ENCODE measurements at places on chromosomes 13 and 19.
A peak's percentile ranks its signal among the peaks of the same experiment; 100 is the strongest.

GRCh38 chr13:85367887-85368286, 431.3 kb downstream of the SLITRK6 start:
- no peak for DNase-seq

DNA sequence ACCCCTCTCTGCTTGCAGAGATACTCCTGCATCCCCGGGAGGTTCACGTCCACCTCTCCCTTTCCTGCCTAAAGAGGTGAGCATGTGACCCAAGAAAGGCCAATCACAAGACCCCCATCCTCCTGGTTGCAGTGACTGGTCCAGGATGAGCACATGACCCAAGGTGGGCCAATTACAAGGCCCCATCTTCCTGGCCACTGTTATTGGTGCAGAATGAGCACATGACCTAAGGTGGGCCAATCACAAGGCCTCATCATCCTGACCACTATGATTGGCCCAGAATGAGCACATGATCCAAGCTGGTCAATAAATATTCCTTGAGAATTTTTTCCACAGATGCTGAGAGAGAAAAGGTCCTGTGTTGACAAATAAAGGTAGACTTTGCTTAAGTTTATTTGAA, 350.7 kb downstream of the EFNB2 start:
- no peak for DNase-seq

GRCh38 chr13:69951412-69951811, 156.2 kb upstream of the ATXN8OS start:
- no peak for DNase-seq

GRCh38 chr19:55488986-55489710, 912 bp downstream of the SSC5D start:
- no peak for DNase-seq

GRCh38 chr19:31499281-31500196, 150.3 kb upstream of the TSHZ3 start:
- no peak for DNase-seq

- DNase-seq = no peak
Observed at GRCh38 chr13:89363144-89363543, 1692.0 kb downstream of the SLITRK5 start.

DNA sequence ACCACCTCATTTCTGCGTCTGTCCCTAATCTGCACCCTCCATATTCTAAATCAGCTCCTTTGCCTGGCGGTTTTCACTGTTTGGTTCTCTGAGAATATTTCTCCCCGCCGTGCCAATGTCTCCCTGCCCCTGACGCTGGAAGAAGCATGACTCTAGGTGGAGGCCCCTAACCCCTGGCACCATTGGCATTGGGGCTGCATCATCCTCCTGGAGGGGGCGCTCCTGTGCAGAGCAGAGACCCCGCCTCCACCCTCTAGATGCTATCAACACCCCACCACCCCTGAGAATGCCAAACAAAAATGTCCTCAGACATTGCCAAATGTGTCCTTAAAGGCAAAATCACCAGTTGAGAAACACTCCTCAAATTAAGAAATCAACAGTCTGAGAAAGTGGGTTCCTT, 6.5 kb downstream of the ZSCAN5B start:
- DNase-seq = no peak

DNA sequence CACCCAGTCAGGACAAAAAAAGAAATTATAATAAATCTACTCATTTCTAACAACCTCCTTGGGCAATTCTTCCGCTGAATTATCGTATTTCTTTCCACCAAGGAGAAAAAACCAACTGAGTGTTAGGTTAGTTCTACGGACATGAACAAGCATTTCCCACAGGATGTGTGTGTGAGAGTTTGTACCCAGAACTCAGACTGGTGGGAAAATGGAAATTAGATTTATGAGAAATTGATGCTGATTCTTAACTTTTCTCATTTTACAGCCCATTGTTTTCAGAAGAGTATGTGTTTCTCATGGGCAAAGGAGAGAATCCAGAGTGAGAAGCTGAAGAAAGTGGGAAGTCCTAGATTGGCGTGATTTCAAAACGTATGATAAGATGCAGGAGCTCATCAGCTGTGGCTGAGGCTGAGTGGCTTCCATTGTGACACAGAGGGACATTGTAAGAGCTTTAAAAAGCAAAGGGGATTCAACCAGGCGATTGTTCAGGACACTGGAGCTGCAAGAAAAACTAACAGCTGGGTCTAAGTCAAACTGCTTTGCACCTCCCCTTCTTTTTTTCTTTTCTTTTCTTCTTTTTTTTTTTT, 184.7 kb upstream of the ARGLU1 start:
- no peak for DNase-seq

GRCh38 chr19:44313231-44313630, 8.4 kb upstream of the ZNF235 start:
- no peak for DNase-seq

GRCh38 chr13:108807841-108808240, 178.4 kb downstream of the MYO16 start:
- no peak for DNase-seq

DNA sequence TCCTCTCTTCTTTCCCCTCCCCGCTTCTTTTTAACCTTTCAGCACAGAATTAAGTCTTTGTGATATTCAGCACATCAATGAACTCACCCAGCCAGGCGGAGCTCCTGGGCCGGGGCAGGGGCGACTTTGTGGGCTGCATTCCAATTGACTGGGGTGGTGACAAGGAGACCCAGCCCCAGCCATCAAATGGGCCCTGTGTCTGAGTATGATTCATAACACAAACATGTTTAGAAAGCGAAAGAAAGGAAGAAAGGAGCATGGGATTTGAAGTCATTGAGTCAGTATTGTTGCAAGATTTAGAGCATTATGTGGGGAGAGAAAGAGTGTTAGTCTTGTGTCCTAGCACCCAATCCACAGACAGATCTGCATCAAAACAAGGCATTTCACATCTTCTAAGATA, 185.3 kb downstream of the LHFPL6 start:
- DNase-seq = no peak

GRCh38 chr19:662207-662961, 630 bp downstream of the RNF126 start:
- no peak for DNase-seq

GRCh38 chr13:27825072-27825471, 32.8 kb downstream of the GSX1 start:
- DNase-seq = no peak

DNA sequence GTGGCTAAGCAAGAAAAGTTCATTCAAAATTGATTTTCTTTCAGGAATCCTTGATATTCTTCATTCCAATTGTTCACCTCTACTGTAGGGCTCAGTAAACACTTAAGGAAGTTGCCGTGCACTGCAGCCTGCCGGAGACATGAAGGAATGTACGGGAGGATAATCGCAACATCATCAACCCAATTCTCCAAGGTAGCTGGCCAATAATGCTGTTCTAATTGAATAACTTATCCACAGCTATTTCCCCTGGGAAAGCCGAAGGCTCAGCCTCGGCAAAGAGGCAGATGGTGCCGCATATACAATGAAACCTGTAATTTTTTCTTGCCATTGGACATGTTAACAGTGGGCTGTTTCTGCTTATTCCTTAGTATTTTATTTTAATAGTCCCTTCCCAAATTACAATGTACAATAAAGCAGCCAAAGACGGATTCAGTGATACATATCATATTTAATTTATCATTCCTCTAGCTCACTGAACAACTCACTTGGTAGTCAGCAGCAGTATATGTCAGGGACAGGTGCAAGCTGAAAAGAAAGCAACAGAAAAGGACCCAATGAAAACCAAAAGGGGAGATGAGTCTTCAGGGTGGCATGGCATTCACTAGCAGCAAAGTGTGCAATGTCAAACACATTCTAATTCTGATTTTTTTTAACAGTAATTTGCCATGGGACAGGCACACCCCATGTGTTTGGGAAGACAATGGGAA, 420.5 kb upstream of the KLF12 start:
- DNase-seq = no peak

- DNase-seq = no peak
Observed at GRCh38 chr13:86792153-86792651, 879.0 kb upstream of the SLITRK5 start.

- no peak for DNase-seq
Observed at GRCh38 chr13:43448605-43449336, 338.0 kb downstream of the ENOX1 start.

DNA sequence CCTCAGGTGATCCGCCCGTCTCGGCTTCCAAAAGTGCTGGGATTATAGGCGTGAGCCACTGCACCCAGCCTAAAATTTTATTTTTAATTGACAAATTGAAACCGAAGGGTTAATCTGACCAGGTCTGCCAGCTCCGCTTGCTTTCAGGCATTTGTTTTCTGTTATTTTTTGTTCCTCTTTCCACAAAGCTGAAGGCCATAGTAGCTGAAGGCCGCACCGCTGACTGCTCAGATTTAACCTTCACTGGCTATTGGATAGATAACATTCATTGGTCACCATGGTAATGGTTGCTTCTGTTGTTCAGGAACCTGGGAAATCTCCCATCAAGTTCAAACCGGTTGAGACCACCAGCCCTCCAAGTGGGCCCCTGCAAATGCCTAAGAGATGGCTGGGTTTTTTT, 124.5 kb upstream of the USP29 start:
- DNase-seq = no peak

GRCh38 chr13:112481458-112481857, 105.3 kb downstream of the SPACA7 start:
- no peak for DNase-seq

DNA sequence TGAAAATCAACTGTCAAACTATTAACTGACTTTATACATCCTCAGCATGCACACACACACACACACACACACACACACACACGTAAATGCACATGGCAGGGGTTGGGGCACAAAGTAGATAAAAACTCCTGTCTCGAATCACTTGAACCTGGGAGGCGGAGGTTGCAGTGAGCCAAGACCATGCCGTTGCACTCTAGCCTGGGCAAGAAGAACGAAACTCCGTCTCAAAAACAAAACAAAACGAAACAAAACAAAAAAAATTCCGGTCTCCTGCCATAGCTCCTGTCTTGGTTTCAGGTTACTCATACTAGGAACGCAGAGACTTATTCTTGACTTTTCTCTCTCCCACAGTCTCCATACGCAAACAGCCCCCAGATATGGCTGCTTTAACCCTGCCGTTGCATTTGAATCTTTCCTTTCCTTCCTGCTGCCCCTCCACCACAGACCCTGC, 148.9 kb downstream of the SHISA2 start:
- no peak for DNase-seq

DNA sequence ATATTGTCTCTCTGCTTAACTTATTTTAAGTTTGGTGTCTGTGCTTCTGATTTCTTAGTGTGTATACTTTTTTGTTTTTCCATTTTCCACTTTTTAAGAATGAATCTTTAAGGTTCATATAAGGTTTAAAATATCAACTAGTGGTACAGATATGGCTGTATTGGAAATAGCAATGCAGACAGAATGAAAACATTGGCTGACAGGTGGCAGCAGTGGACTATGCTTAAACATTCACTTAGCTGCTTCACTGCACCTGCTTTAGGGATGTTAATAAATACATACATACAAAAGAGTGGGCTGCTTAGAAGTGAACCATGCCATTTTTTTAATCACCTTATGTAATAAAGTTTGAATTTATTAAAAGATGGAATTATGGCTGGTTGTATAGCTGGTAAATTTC, 27.3 kb downstream of the TM9SF2 start:
- DNase-seq = peak; percentile 10

DNA sequence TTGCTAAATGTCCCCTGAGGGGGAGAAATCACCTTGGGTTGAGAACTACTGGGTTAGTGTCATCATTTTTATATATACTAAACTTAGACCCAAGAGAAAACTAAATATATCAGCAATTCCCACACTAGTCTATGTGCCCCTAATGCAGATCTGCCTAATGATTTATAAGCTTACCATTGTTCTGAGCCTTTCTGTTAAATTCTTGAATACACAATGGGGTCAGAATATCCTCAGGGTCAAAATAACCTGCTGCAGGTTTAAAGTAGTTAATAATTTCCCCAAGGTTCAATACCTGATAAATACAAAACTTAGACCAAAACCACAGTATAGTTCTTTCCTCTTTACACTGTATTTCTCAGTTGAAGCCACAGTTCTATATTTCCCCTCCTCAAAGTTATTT, 4.6 kb downstream of the VWA8 start:
- DNase-seq = no peak

- DNase-seq = no peak
Observed at GRCh38 chr19:51980116-51980736, 6.4 kb downstream of the ZNF350 start.

- no peak for DNase-seq
Observed at GRCh38 chr13:48110132-48110868, 15.4 kb upstream of the MED4 start.

Data from NCI-H526 treated with DMSO at 0.1 percent for 48 hours (cell line).